ENCODE measurements at places on chromosomes 16 and 17.

- no peak for DNase-seq
These were observed 7.3 kb downstream of the HS3ST4 start for GRCh38 chr16:25699069-25699468.

DNA sequence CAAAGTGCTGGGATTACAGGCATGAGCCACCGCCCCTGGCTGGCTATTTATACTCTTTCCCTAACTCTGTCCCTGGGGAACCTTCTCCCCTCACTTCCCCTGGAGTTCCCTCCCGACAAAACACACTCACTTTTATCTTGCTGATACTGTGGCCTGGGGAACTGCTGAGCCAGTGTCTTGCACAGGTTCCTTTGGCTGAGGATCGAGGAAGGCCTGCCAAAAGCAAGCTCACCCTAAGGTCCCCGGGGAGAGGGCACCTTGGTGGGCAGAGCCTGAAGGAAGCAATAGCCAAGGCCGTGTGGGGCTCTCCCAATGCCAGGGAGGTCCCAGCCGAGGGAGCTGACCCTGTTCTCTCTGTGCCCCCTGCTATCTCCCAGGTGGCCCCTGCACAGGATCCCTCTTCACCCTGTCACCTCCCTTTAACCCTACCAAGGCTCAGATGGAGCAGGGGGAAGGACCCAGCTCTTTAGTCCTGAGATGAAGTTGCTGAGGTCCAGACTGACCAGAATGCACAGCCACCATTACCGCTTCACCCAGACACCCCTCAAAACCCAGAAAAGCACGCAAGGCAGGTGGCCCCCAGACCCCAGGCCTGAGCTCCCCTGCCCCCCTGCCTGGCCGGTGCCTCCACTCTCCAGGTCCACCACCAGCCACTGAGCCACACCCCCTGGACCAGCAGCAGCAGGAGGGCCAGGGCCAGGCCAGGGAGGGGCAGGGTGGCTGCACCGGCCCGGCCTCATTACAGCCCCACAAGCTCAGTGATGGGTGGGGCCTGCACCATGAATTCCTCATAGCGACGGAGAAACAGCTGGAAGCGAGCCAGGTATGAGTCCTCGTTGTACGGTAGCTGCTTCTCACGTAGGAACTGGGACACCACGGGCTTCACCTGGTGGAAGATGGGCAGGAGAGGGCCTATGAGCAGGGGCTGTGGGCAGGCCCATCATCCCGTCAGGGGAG is 5.1 kb upstream of the FDXR start:
- no peak for DNase-seq

DNA sequence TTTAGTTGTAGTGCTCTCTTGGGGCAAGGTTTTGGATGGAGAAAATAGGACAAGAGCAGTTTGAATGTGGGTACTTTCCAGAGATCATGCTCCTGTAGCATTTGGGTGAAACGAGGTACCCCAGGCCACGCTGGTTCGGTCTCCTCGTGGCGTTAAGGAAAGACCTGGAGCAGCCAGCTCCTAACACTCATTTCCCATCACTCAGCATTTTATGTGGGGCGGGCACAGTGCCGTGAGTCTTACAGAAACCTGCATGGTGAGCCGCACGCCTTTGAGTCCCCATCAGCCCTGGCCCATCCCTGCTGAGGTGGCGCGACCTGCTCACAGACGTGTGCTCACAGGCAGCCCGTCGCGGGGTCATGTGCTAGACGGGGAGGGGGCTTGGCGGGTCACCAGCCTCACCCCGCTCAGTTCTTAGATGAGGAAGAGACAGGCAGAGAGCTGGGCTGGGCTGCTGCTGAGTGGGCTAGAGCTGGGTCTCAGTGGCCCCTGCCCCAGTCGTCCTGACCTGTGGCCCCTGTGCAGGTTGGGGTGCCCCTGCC is 37.3 kb downstream of the TBCD start:
- no peak for DNase-seq

DNA sequence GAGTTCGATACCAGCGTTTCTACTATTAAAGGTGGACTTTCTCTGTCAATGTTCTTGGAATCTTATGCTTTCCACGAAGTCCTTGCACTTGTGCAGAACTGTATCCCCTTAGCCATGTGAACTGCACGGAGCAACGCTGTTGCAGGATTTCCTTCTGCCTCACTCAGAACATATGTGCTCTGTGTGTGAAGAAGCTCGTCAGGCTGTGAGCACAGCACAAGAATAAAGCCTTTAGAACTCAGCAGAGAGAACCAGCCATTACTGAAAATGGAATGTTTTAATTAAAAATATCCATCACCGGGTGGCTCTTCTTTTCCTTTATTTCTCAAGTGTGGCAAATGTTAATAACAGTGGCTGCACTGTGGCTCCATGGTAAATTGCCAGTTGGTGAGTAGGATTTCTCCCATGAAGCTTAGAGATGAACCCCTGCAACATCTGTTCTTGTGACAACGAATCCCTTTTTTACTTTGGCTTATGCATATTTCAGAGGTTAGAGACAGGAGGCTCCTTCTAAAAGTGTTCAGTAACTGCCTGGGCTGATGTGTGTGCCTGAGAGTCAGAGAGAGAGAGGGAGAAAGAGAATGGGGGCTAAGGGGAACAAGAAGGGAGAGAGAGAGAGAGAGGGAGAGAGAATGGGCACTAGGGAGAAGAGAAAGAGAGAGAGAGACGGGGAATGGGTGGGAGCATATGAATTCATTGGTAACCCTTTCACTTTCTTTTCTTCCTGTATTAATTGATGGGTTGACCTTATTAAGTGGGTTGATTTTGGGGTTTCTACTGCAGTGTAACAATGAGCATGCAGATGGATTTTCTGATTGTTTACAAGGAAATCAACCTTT is 50.0 kb downstream of the RPTOR start:
- no peak for DNase-seq

GRCh38 chr17:11555530-11555929 is 42.7 kb upstream of the DNAH9 start:
- DNase-seq, result no peak
